Activated CD4-positive, alpha-beta memory T cell treated with anti-CD3 and anti-CD28 coated beads for 36 hours (primary cell): ENCODE measurements at places on chromosomes 4 and X.

- peak; percentile 87 for DNase-seq
These were observed 5.6 kb upstream of the KANTR start for GRCh38 chrX:53088136-53088974.

DNA sequence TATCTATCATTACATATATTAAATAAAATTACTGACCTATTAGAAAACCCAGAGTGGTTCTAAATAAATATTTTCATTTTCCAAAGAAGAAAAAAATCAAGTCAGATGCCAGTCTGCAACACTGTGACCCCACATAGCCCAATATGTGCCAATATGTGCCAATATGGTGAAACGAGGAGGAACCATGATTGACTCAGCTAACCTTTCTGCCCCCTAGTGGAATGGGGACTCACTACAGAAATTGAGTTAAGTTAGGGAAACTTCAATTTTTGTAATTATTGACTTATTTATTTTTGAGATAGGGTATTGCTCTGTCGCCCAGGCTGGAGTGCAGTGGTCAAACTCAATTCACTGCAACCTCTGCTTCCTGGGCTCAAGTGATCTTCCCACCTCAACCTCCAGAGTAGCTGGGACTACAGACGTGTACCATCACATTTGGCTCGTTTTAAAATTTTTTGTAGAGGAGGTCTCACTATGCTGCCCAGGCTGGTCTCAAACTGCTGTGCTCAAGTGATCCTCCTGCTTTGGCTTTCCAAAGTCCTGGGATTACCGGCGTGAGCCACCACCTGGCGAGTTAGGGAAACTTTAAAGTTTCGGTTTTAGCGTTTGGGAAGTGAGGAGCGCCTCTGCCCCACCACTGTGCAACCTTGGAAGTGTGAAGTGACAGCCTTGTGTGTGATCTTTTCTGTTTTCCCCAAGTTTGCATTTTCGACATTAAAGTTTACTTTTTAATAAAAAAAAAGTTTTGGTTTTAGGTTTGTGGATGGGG, 116.8 kb upstream of the SHISA3 start:
- DNase-seq = no peak

GRCh38 chr4:36348403-36348938, 67.1 kb downstream of the DTHD1 start:
- peak; percentile 69 for DNase-seq

GRCh38 chr4:40214661-40215418, 18.0 kb downstream of the RHOH start:
- DNase-seq = no peak

GRCh38 chr4:113012786-113013185, 36.7 kb upstream of the ANK2 start:
- DNase-seq = no peak

DNA sequence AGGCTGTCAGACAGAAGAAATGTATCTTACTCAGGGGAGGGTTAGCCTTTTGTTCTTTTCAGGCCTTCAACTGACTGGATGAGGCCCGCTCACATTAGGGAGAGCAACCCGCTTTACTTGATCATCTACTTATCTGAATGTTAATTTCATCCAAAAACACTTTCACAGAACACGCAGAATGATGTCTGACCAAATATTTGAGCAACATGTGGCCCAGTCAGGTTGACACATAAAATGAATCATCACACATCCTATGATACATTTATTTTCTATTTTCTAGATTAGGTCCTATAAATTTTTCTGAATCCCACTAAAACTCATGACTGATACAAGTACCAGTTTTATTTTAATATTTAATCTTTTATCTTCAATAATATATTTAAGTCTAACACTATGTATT, 260.3 kb downstream of the IL15 start:
- DNase-seq = no peak

DNA sequence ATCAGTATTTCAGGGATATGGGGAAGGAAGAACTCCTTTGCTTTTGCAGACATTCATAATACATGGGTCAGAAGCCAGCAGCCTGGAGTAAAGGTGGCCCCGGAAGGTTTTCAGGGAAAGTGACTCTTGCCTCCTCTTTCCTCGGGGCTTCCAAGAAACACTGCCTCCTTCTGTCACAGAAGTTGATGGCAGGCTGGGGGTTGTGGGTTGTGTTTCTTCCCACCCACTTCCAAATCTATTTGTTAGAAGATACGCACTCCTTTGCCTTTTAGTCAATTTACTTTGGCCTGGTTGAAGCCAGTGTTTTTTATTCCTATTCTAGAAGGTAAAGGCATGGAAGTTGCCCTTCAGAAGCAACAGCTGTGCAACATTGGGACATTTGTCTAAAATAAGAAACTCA, 19.7 kb downstream of the KIT start:
- DNase-seq = no peak

DNA sequence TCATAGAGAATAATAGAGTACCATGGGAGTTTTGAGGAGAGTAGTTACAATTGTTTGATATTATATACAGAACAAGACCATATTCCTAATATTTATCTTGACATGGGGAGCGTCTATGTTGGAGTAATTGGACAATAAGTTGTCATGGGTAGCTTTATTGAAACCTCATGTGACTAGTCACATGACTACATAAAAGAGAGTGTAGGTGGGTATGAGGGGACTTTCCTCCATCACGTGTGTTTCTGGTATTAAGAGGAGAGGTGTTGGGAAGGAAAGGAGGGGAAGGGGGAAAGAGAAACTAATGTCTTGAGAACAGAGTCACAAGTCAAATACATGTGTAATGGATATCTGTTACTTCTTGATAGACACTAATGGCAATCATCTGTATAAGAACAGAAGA, 33.1 kb downstream of the PDLIM5 start:
- no peak for DNase-seq

- DNase-seq = no peak
These were observed 317.3 kb downstream of the PPP1R2C start for GRCh38 chrX:42460706-42461105.

GRCh38 chrX:77595848-77596247, 148.7 kb downstream of the FGF16 start:
- DNase-seq = no peak

DNA sequence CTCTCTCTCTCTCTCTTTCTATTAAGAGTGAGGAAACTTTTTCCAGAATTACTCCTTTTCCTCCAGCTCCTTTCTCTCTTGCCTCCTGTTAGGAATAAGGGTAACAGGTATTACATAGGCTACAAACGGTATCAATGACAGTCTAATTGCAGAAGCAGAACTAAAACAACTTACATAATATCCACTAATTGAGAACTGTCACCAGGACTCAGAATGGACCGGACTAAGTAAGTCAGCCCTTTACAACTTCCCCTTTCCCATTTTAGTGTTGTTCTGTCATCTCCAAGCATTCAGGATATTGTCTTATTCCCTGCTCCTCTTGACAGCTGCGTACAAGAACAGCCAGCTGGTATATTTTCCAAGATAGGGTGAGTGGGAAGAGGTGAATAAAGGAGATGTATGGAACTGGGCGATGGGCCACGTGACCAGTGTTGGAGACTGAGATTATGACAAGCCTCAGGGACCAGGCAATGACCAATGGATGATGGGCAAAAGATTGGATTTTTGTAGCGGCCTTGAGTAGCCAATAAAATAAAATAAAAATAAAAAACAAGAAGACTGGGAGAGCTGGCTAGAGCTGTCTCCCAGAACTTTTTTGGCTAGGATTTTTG, 2.3 kb upstream of the FNIP2 start:
- DNase-seq = no peak

GRCh38 chrX:16771483-16772398, 14.5 kb upstream of the TXLNG start:
- no peak for DNase-seq

DNA sequence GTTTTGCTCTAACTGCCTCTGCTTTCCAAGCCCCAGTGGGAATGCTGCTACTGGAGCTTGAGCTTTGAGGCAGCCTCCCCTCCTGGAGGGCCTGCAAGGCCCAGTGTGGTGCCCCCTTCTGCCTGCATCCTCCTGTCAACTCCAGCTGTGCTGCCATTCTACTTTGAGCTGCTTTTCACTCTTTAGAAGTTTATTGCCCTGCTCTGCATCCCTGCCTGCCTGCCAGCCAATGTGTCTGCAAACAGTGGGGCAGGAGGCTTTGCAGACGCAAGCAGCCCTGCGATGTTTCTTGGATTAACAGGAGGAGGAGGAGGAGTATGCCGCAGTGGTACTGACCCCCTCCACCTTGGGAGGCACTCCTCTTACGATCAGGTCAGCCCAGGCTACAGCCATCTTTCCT, 16.4 kb downstream of the TMEM31 start:
- no peak for DNase-seq

DNA sequence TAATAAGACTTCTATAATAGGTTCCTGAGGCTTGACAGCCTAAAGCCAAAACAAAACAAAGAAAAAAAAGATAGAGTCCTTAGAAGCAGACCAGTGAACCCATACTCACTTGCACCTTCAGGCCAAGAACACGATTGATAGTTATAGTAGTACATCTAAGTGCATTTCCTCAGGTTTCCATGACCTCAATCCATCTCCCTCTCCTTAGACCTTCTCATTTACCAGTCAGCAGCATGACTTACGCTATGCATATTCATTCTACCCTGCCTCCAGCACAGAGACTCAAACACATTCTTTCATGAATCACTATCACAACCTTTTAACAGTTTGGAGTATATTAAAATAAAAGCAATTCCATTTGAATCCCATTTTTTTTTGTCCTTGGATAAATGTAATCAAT, 855.6 kb downstream of the CCSER1 start:
- no peak for DNase-seq

DNA sequence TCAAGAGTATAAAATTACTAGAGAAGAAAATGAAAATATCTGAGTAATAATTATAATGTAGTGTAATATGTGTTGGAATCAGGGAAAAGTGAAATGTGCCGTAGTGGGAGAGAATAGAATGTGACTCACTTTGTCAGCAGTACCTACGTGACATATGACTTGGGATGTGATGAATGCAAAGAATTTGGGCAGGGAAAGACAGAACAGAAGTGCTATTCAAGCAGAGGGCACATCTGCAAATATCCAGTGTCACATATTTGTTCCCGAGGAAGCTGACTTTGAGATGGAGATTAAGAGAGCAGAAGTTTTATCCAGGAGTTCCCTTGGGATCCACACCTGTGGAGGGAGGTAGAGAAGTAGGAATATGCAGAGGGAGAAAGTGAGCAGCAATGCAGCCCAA, 69.3 kb upstream of the HS3ST1 start:
- no peak for DNase-seq

- DNase-seq = no peak
These were observed 42.9 kb downstream of the MOSPD2 start for GRCh38 chrX:14916017-14916674.

- no peak for DNase-seq
These were observed 2.2 kb downstream of the SLIT2 start for GRCh38 chr4:20253735-20254409.

DNA sequence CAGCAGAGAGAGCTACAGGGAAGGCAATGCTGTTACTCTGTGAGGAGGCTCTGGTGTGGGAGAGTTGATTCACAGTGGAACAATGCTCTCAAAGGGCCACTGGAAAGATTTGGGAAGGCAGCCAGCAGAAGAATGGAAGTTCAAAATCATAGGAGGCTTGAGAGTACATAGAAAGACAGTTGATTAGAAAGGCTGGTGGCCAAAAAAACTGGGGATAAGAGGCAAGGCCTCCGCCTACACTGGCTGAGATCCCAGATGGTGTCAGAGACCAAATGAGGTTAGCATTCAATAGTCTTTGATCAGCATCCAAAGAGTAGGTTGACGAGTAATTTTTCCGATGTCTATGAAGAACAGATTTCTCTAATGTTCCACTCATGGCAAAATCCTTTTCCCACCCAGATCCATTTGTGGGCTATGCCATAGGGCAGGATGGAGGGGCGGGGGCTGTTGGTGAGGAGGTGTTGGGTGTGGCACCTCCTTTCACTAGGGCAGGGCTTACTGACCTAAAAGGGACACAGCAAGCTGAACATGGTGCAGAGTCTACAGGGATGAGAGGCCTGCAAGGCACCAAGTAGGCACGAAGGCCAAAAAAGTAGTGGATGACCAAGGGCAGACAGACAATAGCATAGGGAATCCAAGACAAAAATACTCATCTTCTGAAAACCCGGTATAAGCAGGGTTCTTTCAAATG, 15.1 kb downstream of the TEC start:
- no peak for DNase-seq
